HS-5 (cell line): ENCODE measurements at places on chromosomes 4 and X.

DNA sequence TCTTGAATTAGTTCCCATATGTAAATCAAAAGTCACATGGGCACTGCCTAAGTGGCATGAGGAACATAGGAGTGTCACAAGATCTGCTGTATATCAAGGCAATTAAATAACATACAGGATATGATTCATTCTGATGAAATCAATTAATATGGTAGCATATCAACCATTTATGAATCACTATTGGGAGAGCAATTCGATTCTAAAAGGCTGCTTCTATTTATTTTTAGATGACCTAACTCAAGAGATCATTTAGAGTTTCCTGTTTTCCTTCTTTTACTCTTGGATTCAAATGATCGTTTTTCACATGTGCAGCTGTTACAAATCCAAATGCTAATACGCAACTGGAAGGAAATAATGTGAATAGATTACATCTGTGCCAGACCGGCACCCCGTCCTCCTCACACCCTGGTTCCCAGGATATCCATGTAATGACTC, 81.9 kb downstream of the HCCS start:
- DNase-seq = peak; percentile 13

DNA sequence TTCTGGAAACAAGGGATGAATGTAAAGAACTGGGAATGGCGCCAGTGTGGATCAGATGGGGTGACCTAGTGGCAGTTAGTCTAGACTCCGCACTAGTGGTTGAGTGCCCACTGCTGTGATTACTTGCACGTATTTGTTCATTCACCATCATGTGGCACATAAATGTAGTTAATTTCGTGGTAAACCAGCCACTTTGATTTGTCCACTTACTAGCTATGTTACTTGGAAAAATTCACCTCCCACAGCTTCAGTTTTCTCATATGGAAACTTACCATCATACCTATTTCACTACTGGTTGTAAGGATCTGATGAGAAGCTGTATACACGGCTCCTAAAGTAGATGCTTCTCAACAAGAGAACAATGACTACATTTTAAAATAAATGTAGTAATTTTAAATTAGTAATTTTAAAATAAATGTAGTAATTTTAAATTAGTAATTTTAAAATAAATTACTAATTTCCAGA, 394 bp upstream of the DYNLT3 start:
- DNase-seq = peak; percentile 35

GRCh38 chr4:54238389-54238788, 9.3 kb downstream of the PDGFRA start:
- no peak for DNase-seq

DNA sequence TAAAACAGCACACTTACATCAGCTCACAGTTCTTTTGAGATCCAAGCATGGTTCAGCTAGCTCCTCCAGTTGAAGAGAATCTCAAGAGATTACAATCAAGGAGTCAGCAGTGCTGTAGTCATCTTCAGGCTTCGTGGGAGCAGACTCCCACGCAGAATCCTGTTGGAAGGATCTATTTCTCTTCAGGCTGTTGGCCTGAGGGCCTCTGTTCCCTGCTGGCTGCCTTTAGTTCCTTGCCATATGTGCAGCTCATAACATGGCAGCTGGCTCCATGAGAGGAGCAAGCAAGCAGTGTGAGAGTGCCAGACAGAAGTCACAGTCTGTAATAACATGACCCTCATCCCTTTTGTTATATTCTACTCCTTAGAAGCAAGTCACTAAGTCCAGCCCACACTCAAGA, 168.6 kb downstream of the COX18 start:
- no peak for DNase-seq

DNA sequence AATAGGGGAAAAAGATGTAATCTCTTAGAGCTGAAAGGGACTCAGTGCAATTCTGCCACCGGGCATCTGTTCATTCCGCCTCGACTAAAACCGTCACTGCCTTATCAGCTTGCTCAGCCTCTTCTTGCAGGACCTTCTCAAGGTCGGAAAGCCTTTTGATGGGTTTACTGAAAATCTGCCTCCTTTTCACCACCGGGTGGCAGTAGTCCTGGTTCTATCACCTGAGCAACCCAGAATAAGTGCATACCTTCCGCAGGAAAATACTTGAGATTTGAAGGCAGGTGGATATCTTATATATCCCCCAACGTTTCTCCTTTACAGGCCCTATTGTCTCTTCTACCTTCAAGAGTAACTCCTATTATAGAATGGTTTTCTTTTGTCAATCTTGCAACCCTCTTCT, 103.4 kb upstream of the PAK3 start:
- no peak for DNase-seq

DNA sequence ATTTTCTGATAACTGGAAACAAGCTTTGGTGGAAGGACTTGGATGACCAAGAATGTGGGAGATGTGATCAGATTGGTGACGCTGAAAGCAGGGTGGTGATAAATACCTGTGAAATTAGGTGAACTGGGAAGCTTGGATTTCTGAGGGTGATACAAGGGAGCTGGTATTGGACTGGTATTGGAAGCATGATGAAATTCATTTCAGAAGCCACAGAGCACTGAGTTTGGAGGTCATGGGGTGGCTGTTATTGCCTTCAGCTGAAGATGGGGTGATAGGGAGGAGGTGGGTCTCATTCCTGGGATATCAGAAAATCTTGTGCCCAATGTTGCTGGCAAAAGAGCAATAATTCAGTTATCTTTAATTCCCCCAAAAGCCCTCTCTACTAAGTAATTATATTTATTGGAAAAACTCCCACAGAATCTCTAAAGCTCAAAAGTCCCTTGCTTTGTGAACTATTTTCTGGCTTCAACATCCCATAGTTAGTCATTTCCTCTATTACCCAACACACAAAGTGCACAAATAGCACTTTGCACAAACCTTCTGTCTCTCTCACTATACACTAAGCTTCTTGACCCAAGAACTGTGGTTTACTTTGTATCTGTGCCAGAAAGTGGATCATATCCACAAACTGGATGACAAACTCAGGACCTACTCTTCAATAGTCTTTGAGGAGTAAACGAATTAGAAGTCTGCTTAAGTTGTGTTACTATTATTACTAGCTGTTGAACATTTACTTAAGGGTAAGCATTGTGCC, 23.1 kb upstream of the CAMK2D start:
- DNase-seq = peak; percentile 90

DNA sequence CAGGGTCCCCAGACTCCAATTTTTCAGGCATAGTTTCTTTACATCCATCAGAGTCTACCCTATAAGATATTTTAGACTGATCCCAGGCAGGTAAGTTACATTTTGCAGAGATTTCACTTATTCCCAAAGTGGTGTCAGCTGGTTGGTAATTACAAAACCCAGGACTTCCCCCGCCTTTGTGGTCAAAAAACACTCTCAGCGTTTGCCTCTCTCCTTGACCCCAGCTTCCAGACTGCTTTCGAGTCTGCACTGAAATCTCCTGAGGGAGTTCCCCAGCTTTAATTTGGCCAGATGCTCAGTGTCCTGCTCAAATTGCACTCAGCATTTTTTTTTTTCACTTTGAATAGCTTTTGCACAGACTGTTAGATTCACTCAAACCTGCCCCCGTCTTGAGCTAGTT, 11.2 kb upstream of the AMOT start:
- no peak for DNase-seq

DNA sequence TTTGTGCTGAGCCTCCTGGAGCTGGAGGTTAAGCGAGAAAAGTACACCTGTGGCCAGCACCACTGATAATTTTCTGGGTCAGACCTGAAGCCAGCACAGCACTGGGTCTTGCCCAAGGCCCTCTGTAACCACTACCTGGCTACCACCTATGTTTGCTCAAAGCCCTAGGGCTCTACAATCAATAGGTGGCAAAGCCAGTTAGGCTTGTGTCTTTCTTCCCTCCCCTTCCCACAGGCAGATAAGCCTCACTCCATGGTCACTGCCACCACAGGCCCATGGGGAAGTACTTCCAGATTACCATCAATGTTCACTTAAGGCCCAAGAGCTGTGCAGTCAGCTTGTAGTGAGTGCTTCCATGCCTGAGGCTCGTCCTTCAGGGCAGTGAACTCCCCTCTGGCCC, 35.2 kb upstream of the ARMCX4 start:
- DNase-seq = no peak

DNA sequence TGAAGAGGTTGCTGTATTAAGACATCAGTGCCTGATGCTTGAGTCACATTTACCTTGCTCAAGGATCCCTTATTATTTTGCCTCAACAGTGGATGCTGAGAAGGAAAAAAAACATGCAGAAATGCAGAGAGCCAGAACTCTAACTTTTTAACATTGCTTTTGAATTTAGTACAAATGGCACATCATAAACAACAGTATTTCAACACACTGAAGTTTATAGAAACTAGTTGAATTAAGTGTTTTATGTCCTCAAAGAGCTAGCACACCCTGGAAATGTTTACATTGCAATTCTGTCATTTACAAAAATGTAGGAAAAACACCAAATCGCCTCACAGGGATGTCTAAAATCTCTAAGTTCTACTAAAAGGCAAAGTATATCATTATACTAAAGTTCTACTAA, 69.5 kb upstream of the BLTP1 start:
- no peak for DNase-seq

- DNase-seq = no peak
Observed at GRCh38 chrX:137428766-137429591, 136.9 kb upstream of the ZIC3 start.

- DNase-seq = no peak
Observed at GRCh38 chr4:135227842-135228241, 1026.3 kb upstream of the PABPC4L start.

GRCh38 chr4:61400439-61401038, 200.4 kb downstream of the ADGRL3 start:
- DNase-seq = no peak

DNA sequence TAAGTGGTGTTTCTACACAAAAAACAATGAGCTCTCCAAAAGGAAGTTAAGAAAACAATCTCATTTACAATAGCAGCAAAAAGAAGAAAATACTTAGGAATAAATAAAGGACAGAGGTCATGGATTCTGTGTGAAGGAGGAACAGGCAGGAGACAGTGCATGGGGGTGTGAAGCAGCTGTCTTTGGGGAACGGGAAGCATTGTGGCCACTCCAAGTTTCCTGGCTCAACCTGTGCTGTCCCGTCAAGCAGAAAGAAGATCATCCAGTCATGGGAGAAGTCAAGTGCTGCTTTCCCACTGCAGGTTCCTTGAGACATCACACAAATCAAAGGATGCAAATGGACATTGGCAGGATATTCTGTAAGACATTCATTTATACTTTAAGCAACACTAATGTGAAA, 66.1 kb upstream of the MAML3 start:
- DNase-seq = no peak

- DNase-seq = no peak
Observed at GRCh38 chr4:173466101-173466500, 63.9 kb downstream of the HAND2 start.

DNA sequence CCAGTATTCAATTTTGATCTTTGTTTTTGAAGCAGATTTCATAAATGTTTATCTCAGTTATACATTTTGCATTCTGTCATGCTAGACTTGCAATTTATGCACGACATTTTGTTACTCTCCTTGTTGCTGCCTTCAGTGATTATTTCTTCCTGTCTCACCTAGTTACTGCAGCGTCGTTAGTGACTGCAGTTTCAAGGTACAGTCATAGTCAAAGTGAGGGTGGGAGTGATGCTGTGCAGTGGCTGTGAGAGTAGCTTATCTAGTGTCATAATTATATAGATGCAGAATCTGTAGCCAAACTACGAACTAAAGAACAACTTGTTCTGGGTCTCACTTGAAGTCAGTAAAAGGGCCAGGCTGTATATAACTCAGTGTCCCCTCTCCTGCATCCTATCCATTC, 69.8 kb downstream of the GPR101 start:
- DNase-seq = no peak

DNA sequence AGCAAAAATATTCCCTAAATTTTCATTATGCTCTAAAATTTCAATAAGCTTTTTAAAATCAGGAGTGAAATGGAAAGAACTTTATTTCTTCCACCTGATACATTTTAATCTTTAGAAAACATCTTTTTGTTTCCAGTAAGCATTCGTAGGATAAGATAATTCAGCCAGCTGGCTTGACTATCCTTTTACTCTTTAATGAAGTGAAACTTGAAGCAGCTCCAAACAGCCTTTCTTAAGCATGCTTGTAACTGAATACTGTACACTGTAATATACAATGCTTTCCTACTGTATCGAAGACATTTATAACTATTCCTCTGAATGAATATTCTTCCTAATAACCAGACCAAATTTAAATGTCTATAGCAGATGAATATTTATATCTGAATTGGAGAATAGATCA, 98.8 kb downstream of the KLHL4 start:
- no peak for DNase-seq

GRCh38 chr4:2714061-2714770, 41.9 kb downstream of the TNIP2 start:
- no peak for DNase-seq

DNA sequence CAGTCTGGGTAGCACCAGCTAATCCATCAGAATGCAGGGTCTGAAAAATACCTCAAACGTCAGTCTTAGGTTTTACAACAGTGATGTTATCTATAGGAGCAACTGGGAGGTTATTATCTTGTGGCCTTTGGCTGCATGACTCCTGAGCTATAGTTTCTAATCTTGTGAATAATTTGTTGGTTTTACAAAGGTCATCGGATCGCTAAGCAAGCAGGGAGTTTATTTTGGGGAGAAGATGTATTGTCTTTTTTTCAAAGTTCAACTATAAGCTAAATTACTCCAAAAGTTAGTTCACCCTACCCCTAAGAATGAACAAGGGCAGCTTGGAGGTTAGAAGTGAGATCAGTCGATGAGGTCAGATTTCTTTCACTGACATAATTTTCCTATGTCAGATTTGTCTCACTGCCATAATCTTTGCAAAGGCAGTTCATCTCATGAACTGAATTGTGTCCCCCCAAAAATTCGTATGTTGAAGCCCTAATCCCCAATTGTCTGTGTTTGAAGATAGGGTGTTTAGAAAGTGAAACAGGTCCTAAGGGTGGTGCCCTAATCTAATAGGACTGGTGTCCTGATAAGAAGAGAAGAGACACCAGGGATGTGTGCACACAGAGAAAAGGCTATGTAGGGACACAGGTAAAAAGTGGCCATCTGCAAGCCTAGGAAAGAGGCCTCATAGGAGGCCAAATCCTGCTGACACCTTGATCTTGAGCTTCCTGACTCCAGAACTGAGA, 175.8 kb upstream of the GALNT7 start:
- no peak for DNase-seq

- DNase-seq = no peak
Observed at GRCh38 chr4:172772781-172773180, 395.8 kb upstream of the GALNT7 start.

GRCh38 chr4:84814094-84814750, 152.3 kb downstream of the WDFY3 start:
- no peak for DNase-seq

- no peak for DNase-seq
Observed at GRCh38 chr4:30402276-30402675, 317.9 kb upstream of the PCDH7 start.

GRCh38 chr4:38326499-38326898, 337.5 kb upstream of the KLF3 start:
- no peak for DNase-seq

- DNase-seq = no peak
Observed at GRCh38 chr4:169744601-169745000, 13.1 kb downstream of the HPF1 start.

DNA sequence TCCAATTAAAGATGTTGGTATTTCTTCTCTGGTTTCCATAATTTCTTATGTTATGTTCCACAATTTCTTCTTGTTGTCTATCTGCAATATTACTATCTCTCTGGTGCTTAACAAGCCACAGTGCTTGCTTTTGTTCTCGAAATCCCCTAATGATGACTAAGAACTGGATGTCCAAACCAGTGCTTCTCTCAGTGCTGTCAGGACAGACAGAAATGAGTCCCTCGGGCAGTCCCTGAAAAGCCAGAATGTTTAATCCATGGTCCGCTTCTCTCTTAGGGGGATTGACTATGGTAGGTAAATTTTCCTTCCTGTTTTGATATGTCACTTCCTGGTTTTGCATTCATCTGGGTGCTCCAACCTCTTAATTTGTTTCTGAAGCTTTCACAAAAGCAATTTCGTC, 321.6 kb upstream of the PCDH10 start:
- DNase-seq = no peak
